ENCODE measurements at places on chromosomes 1 and 21.

- no peak for DNase-seq
Observed at GRCh38 chr1:6531996-6532395, 22.3 kb downstream of the NOL9 start.

GRCh38 chr1:158286941-158287346 is 2.8 kb upstream of the CD1C start:
- DNase-seq, result no peak

GRCh38 chr1:55055084-55055882 is 15.9 kb downstream of the PCSK9 start:
- DNase-seq, result no peak

DNA sequence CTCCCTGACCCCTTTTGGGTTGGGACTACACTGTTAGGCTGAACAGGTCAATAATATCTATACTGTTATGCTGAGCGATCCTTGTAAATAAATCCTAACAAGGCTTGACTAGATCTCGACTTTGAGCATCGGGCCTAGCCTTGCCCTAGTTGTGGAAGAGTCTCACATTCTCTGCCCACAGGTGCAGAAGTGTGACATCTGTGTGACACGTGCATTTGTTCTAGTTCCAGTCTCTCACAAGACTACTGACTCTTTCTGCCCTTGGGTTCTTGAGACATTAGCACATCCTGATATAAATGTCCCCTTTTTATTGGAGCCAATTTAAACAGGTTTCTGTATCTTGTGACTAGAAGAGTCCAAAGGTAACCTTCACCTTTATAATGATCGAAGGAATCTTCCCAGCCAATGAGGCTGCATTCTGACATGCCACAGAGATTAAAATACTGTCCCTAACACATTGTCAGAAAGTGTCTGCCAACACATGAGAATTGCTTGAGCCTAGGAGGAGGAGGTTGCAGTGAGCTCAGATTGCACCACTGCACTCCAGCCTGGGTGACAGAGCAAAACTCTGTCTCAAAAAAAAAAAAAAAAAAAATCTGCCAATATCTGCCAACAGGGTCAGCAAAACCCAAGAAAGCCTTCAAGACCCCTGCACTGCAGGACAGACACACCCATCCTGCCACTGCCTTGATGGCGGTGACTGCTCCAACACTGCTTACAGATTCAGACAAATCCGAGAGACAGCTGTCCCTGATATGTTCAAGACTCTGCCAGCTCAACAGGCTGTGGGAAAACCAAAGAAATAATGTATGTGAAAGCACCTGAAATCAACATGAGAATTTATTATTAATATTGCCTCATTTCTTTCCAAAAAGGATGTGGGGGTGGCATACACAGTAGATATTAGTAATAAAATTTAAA is 56.5 kb upstream of the PSEN2 start:
- peak; percentile 27 for DNase-seq

GRCh38 chr1:41430582-41430981 is 53.9 kb downstream of the EDN2 start:
- no peak for DNase-seq

DNA sequence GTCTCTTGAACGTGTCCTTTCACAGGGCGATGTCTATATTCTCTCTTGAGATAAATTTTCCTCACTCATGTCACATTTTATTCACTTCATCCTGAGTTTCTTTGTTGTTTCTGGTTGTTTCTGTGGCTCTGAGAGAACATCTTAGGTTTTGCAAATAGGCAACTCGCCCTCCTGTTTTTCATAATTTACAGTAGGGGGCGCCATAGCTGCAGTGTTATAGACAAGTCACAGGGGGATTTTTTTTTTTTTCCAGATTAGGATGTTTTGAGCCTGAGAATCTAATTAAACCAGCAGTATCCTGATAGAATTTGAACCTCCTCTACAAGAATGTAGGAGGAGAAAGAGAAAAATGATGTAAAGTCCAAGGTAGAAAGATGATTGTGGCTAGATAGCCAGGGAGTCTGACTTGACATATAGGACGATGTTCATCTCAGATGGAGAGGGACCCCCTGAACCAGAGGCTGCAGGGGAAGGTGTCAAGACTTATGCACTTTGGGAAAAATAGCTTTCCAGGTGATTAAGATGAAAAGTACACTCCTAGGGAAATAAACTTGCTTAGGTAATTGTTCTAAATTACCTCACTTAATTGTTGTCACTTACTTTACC is 76.3 kb downstream of the ZP4 start:
- no peak for DNase-seq

DNA sequence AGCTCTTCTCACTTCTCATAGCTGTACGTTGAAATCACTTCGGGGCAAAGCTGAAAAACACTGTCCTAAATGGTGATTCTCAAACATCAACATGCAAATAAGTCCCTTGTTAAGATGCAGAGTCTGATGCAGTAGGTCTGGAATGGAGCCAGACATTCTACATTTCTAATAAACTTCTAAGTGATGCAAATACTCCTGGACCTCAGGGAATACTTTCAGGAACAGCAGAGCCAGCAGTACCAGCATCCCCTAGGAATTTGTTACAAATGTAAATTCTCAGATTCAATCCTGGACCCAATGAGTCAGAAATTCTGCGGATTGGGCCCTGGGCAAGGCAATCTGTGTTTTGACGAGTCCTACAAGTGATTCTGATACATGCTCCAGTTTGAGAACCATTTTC is 152.3 kb downstream of the PCNX2 start:
- no peak for DNase-seq

GRCh38 chr1:212310383-212310782 is 25.2 kb downstream of the PPP2R5A start:
- no peak for DNase-seq

DNA sequence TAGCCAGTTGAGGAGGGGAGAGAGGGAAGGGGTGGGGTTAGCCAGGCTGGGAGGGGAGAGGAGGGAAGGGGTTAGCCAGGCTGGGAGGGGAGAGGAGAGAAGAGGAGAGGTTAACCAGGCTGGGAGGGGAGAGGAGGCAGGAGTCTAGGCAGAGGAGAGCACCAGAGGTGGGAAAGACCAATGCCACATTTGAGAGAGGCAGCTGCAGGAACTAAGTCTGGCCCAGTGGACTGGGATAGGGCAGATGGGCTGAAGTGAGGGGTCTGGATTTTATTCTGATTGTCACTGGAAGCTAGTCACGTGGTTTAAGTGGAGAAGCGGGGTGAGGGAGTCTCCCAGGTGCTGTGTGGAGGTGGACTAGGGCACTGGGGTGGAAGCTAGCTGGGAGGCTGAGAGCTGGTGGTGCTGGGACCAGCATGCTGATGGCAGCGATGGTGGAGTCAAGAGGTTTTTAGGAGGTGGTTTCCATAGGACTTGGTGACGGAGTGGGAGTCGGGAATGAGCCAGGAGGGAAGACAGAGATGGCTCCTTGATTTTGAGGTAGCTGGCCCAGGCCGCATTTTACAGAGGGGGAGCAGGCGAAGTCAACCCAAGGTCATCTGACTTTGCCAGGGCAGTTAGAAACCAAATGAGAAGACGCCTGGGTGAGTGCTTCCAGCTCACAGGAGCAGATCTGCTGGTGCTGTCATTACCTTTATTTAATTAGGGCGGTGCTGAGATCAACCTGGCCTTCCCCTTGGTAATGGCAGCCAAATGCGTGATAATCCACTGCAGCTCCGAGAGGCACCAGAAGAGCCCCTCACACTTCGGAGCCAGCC is 42.8 kb downstream of the DISP3 start:
- no peak for DNase-seq

GRCh38 chr1:231748760-231749415 is 122.3 kb downstream of the DISC1 start:
- no peak for DNase-seq
